ENCODE measurements at places on chromosomes 2 and 18.
A peak's percentile ranks its signal among the peaks of the same experiment; 100 is the strongest.

DNA sequence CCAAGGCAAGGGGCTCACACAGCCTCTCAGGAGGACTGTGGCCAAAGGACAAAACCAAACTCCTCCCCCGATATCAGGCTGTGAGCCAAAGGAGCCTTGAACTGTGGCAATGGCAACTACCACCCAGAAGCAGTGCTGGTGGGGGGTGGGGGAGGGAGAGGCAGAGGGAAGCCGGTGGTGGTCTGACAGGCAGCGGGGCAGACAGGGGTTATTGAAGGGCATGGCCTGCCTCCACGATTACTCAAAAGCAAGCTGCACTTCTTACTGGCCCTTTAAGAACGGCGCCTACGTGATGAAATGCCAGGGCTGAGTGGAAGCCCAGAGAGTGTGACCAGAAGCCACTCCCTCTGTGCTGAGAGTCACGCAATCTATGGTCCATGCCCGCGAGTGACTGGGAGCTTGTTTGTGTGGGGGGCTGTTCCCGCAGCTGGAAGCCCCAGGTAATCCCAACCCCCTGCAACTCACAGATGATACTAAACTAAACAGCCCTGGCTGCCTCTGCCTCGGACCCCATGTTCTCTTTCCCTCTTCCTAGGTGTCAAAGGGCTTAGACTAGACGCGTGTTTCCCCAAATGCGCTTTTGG lies 128.2 kb upstream of the CXCR4 start:
- DNase-seq = no peak

DNA sequence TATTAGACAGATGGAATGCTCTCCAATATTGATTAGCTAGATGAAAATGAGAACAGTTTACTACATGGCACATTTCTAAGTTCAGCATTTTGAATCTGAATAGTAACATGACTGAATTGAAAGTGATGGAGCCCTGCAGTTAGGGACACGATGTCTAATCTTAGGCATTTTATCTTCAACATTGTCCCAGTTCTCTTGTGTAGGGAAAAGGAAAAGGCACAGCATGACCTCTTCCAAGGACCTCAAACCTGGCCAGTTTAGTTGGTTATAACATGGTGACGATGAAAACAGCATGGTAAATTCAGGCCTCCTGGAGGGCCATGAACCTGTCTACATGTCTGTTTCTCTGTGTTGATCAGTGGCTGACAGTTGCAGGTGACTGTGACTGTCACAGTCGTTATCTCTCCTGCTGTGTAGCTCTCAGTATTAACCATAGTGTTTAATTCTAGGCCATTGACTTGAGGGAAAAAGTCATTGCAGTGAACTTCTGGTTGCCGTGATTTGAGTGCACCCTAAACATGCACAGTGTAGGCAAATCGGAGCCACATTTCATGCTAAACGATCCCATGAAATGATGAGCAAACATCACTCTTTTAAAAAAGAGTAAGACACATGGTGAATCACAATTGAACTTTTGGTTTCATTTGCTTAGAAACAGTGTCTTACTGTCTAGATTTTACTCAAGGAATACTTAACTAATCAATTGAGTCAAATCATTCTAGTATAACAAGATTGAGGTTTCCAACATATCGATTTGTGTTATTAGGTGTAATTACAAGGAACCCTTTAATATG lies 129.7 kb downstream of the PHLPP1 start:
- DNase-seq = no peak

DNA sequence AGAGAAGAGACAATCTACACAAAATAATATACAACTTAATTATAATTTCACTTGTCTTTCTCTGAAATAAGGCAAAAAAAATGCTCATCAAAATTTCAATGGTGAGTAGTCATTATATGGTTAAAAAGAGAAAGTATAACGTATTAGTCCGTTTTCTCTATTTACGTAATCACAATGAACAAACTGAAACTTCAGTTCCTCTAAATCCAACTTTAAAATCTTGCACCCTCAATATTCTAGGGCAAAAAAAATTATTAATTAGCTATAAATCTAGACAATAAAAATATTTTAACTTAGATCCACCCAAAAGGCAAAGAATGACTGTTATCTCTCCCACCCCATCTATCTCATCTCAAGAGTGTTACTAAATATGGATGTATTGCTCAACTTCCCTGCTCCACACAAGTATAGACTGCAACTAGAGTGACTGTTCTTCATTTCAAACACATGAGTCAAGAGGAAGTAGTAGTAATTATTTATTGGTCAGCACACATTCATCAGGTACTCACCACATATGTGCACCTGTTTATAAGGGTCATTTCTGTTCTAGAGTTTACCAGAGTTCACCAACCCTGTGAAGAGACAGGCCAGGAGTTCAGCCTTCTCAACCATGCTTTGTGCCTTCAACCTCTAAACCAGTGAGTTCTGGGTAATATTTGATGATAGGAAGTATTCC lies 36.4 kb downstream of the STK39 start:
- peak; percentile 65 for DNase-seq

- DNase-seq = peak; percentile 42
Measured at GRCh38 chr2:47173986-47174732, 19.1 kb upstream of the STPG4 start.

DNA sequence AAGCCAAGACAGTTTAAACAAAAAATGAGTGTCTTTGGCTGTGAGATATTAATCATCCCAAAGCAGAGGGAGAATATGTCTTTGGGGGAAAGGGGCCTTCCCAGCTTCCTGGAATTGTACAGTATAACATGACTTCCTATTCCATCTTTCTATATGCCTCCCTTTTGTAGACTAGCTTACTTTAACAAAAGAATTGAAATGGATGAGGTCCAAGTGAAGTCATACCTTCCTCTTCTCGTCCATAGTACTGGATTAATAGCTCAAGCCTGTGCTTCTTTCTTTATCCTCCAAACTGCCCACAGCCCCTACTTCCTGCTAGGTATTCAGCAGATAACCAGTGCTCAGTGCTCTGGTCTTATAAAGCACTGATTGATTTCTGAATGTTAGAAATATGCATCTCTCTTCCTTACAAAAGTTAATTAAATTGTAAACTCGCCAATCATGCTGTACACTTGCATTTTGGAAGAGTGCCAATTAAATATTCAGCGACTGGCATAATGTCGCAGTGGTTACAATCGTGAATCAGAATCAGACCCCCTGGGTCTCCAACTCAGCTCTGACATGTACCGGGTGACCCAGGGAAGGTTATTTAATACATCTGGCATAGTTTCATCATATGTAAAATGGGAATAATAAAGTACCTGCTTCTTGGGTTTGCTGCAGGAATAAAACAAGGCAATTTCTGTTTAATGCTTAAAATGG lies 325.1 kb downstream of the RND3 start:
- no peak for DNase-seq

- no peak for DNase-seq
Measured at GRCh38 chr18:47887227-47887626, 43.2 kb downstream of the SMAD2 start.

- DNase-seq = no peak
Measured at GRCh38 chr2:58959996-58960395, 718.9 kb upstream of the FANCL start.

GRCh38 chr18:8744038-8744437 lies 38.7 kb downstream of the MTCL1 start:
- DNase-seq = no peak

- DNase-seq = no peak
Measured at GRCh38 chr2:68853035-68853434, 18.2 kb downstream of the BMP10 start.

- peak; percentile 62 for DNase-seq
Measured at GRCh38 chr18:74081966-74082741, 65.5 kb downstream of the FBXO15 start.

- no peak for DNase-seq
Measured at GRCh38 chr2:18626256-18626668, 36.9 kb upstream of the NT5C1B start.

- DNase-seq = no peak
Measured at GRCh38 chr2:205850132-205850531, 167.8 kb downstream of the NRP2 start.

- DNase-seq = no peak
Measured at GRCh38 chr2:173171321-173171720, 95.7 kb downstream of the MAP3K20 start.

GRCh38 chr2:75432761-75433361 lies 127.9 kb downstream of the EVA1A start:
- DNase-seq = no peak

GRCh38 chr2:70730730-70731129 lies 37.3 kb downstream of the ADD2 start:
- no peak for DNase-seq

- DNase-seq = no peak
Measured at GRCh38 chr18:4986066-4986465, 211.0 kb downstream of the AKAIN1 start.

DNA sequence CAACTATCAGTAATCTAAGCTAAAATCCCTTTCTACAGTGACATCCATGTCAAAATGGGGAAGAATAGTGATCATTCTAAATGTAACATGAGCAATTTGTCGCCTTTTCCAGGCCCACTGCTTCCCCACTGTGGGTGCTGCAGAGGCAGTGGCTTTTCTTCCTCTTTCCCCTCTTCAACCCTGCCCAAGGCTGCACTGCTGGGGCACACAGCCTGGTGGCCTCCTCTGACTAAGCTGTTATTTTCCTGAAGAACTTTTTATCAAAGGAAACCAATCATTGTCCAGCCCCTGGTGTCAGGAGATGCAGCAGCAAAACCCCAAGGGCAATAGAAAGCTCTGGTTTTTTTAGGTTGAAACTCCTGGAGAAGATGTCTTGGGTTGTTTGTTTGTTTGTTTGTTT lies 117.6 kb upstream of the KLF7 start:
- DNase-seq = no peak

DNA sequence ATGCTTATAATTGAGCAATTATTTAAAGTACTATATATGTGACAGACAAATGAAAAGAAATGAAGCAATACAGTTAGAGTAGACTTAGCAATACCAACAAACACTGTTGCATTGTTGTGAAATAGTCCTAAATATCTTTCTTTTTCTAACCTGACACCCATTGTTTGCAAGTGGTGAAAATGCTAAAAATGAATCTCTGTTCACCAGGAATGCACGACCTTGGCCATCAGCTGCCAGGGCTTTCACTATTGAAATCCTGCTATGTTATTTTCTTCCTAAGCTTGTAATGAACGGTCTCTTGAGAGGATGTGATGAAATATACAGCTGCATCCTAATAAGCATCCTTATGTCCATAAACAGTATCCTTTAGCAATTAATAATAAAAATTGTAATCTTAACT lies 136.2 kb upstream of the MGAT5 start:
- no peak for DNase-seq

DNA sequence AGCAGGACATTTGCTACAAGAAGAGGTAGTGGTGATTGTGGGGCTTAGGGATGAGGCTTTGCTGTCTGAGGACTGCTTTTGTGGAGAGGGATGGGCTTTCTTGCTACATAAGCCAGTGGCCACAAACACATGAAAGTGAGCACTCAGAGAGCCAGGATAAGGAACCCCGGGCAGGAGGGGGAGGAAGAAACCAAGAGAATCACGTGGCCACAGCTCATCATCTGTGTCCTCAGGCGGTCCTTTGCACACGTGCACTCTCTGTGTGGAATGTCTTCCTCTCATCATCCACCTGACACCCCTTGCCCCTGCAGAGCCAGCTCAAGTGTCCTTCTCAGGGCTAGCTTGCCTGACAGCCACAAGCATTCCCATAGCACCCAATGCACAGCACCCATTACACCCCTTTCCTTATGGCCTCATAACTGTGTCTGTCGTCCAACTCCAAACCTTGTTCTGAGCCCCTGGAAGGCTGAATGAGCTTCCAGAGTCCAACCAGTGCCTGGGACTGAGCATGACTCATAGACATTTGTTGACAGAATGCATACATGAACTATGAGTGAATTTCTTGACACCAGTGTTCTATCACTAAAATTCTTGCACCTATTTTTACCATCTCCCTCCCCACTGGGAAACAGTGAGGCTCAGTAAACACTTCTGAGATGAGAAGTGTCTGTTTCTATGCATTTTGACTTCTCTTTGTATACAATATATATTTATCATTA lies 398.3 kb downstream of the ALK start:
- no peak for DNase-seq

GRCh38 chr2:74659462-74659861 lies 5.4 kb downstream of the SEMA4F start:
- DNase-seq = no peak

- DNase-seq = peak; percentile 17
Measured at GRCh38 chr2:176729706-176730569, 460.7 kb downstream of the MTX2 start.

DNA sequence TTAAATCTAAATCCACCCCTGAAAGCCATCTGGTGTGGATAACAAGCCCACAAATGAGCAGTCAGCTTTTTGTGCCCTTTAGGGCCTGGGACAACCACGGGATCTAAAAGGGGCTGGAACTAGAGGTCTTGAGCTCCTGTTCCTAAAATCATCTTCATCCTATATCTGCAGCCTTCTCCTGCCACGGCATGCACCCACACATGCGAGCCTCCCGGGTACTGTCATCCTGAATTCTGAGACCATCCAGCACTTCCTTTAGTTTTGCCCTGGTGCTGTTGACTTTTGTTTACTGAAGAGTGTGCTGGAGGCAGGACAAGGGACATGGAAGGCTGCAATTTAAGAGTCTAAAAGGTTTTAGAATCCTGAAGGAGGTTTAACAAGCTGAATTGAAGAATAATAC lies 183.2 kb downstream of the FAM210A start:
- no peak for DNase-seq

- DNase-seq = no peak
Measured at GRCh38 chr2:198042189-198042588, 237.8 kb downstream of the PLCL1 start.

DNA sequence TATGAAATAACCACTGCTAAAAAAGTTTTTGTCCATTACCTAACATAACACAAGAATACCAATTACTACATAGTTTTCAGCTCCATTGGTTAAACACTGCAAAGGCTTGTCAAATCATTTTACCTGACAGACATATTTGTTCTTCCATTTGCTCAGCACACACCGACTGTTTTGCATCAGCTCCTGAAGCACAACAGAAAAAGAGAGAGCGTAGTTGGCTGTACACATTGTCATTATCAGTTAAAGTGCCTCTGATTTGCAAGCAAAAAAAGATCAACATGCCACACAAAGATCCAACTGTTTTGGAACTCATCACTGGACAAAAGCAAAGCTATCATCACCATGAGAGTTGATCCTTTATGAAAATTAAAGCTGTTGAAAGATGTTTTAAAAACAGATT lies 103.8 kb downstream of the WDPCP start:
- no peak for DNase-seq

DNA sequence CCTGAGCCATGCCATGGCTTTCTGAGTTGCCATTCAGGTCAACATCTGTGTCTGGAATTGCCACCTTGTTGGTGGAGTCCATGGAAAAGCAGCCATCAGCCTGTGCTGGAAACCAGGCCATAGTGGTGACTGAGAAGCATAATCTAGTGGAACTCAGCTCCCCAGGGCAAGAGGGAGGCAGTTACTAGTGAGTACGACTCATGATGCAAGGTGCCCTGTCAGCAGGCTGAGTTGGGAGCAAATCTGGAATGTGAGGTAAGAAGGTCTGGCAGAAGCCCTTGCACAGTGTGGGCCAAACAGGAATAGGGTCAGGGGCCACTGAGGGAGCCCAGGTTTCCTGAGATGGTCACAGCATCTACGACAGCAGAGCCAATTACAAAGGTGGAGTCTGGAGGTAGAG lies 37.1 kb downstream of the SULT1C2 start:
- no peak for DNase-seq

All from small intestine (tissue), 16 donors.